ENCODE measurements at places on chromosomes 6 and 20.

DNA sequence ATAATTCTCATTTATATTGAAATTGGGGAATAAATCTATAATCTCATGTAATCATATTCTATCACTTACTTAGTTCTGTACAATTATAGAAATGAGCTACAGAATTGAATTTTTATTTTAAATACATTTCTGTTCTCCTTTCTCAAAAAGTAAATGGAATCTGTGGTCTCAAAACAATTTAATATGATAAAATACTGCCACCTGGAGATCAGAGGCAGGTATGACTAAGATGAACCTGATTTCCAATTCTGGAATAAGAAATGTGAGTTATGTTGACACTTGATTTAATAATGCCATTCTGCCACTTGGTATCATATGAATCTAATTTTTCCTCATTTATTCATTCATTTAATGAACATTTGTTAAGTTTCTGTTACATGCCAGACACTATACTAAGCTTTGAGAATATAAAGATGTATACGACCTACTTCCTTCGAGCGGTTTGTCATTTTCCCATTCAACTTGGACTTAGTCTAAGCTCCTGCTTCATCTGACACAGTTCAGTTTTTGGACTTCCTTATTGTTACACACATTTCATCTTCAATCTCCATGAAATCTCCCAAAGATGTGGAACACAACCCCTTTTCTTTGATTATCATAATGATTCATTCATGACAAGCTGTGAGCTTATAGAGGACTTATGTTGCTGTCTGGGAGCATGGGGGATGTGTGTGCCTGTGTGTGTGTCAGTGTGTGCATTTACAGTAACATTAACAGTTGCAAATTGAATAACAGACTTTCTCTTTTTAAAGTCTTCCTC is 7.5 kb upstream of the CCDC28A start:
- DNase-seq: no peak

DNA sequence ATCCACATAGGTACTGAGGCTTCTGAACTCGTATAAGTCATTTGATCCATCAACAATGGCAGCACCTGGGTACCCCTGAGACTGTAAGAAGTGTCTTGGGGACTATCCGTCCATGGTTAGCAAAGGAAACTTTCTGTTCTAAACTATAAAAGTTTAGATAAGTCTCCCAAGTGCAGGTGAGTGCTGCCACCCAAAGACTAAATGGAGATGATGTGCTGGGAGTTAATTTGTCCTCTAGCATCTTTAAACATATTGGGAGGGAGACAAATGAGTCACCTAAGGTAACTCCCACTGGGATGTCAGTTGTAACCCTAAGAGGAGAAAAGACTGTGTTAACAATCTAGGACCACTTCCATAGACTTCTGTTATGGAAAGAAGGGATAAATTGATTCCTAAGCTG is 6.2 kb downstream of the BEND6 start:
- DNase-seq: no peak

DNA sequence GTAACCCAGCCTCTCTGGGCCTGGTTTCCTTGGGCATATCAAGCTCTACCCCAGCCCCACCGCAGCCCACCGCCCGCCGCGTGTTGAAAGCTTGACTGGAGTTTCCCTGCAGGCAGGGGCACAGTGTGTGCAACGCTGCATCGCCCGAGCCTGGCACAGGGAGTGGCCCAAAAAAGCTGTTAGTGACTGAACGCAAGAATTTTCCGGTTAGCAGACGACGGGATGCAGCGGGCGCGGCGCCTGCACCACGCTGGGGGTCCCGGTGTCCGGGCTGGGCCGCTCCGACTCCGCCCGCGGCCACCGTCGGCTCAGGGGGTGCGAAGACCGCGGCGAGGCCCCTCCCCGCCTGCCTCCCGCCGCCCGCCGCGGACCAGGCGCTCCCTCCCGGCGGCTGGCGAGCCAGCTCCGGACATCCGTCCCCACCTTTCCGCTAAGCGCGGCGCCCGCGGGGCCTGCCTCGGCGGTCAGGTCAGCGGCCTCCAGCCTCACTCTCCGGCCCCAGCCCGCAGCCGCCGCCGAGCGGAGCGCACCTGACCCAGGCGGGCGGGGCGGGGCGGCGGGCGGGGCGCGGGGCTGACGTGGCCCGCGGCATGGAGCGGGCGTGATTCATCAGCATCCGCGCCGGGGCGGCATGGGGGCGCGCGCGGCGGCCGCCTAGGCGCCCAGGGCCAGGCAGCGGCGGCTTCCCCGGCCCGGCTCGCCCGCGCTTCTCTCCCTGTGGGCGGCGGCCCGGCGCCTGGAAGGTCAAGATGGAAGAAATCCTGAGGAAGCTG is at the start of gene ARFGEF3:
Gene ARFGEF3 (plus strand): TSS at position 602 of the 773 bp plus-strand sequence. CDS start 148 bp downstream, at position 750.
- DNase-seq: peak; percentile 16

DNA sequence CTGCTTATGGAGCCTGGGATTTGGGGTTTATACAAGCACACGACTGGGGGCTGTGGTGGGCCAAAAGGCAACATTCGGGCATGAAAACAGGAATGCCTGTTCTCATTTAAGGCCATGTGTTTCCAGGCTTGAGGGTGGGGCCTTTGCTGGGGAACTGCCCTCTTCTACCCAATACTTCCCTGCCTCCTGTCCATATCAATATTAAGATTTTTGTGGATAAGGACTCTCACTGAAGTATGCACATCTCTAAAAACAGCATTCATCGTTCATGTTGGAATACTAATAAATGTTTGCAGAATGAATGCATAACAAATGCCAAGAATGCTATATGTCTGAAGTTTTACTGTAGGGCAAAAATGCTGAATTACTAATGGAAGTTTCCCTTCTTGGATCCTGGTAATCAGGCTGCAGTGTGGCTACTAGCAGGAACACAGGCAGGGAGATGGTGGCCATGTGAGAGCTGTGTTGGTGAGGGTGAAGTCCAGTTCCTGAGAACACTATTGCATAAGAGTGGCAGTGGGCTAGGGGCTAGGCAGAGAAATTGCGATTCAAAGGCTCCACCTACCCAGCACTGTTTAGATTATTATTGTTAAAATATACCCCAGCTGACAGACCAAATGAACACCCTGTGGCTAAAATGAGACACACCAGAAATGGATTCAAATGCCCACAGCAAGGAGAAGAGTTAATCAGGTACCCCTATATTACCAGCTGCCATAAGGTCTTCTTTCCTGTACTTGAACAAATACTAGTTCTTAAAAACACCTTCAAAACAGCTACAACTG is 644.3 kb downstream of the EPM2A start:
- DNase-seq: no peak

DNA sequence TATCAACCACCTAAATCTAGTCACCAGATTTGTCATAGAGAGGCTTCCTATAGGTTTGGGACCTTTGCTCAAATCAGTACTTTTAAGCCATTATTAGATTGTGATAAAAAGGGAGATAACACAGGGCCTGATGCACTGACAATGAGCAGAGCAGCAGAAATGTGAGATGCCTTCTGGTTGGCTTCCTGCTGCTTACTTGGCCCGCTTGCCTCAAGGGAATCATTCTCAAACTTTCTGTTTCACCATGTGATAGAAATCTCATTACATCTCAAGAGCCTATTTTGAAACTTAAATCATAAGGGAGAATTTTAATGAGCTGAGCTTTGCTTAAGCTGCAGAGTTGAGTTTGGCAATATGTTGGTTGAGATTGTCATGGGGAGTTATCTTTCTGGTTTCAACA is 606.0 kb downstream of the DHX35 start:
- DNase-seq: no peak

GRCh38 chr6:117459204-117459944 is 23.1 kb upstream of the DCBLD1 start:
- no peak for DNase-seq

DNA sequence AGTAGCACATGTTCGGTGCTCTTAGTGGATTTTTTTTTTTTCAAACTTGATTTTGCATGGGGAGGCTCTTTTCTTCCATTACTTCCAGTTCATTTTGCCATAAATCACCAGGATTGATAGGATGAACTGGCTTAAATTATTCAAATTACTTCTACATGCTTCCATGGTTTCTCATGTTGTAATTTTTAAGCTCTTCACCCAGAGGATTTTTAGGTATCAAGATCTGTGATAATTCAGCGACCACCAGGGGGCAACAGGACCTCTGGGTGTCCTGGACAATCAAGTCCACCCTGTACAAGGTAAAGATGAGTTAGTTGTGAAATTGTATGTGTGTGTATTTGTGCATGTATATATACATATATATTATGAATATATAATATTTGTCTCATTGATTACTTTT is 4.2 kb upstream of the EPHA7 start:
- DNase-seq: peak; percentile 31

DNA sequence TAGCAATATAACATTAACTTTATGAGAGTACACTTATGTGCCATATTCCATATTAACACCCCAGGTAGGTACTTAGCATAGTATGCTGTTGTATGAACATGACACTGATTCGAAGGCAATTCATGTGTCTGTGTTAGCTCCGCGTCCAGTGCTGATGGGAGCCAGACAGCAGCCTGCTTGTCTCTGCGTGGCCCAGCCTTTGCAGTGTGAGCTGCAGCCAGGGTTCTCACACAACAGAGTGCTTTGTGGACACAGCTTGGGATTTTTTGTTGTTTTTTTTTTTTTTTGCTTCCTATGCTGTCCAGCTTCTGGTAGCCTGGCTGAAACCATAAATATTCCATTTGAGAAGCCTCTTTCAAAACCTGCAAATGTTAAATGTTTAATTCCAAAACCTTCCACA is 350.9 kb downstream of the SMOC2 start:
- DNase-seq: no peak

DNA sequence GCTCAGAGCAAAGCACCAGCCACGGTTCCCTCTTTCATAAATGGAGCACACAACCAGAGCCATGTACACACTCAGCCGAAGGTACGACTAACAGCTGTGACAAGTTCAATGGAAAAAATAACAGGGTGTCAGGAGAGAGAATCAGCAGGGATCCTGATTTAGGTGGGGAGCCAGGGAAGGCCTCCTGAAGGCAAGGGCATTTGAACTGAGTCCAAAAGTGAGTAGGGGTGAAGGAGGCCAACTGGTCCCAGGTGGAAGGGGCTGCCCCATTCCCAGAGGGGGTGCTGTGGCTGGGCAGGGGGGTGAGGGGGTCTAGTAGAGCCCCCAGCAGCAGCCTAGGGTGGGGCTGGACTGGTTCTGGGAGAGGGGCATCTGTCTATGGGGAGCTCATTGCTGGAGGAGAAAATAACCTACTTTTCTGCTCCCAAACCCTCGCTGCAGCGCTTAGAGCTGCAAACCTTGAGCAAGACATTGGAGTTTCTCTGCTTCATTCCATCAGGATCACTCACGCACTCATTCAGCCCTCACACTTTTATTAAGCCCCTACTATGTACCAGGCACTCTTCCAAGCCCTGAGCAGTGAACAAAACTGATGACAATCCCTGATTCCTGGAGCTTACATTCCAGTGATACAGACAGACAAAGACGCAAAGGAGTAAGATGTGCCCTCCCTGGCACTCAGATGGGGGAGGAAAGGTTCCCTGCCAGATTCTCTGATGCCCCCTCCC is 113.5 kb downstream of the TOX2 start:
- DNase-seq: no peak

DNA sequence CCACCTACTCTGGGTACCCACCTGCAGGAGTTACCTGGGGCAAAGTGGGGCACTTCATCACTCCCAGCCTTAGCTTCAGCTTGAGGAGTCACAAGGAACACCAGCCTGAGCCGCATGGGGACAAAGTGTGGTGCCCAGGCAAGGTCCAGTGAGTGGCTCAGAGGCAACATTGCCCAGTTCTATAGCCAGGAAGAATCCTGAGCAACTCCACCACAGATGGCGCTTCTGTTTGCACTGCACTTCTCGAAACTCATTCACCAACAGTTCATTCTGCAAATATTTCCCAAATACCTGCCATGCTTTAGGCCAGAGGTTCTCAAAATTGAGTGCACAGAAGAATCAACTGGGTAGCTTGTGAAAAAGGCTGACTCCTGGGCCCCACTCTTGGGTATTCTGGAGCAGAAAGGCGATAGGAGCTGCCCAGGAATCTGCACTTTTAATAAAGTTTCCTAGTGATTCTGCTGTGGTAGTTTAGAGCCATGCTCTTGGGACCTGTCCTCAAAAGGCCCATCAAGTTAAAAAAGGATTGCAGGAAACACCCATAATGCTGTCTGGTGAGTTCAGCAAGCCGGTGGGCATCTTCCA is 83.1 kb downstream of the VEGFA start:
- DNase-seq: no peak

GRCh38 chr20:14544688-14545087 is 207.3 kb upstream of the FLRT3 start:
- DNase-seq: no peak

DNA sequence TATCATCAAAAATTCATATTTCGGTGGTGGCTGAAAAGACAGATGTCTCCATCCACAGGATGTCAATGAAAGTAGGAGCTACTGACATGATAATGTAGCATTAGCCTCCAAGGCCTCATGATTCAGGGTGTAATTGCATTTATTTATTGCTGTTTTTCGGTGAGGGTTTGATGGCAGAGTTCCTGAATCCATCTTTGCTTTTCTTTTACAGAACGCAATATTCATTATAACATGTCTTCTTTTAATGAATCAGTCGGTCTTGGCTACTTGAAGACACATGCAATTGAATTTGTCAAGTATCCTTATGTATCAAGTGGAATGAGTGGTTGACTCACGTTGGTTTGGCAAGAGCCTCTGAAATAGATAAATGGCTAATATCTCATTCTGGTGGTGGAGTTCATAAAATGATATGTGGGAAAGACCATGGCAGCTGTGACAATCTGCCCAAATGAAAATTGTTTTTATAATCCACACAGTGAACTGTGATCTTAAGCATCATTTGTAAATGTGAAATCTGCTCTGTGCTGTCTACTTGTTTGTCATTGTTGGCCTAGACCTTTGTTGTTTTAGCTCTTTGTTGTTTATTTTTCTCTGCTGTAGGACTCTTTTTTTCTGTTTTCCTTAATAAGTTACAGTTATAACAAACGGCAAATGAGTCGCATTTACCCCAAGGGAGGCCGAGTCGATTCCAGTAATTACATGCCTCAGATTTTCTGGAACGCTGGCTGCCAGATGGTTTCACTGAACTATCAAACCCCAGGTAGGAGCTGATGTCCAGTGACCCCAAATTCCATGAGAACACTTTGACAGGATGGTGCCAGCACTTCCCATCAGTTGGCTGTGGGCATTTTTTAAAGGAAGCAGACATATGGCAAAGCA is 105.7 kb upstream of the LAMP5 start:
- DNase-seq: no peak

DNA sequence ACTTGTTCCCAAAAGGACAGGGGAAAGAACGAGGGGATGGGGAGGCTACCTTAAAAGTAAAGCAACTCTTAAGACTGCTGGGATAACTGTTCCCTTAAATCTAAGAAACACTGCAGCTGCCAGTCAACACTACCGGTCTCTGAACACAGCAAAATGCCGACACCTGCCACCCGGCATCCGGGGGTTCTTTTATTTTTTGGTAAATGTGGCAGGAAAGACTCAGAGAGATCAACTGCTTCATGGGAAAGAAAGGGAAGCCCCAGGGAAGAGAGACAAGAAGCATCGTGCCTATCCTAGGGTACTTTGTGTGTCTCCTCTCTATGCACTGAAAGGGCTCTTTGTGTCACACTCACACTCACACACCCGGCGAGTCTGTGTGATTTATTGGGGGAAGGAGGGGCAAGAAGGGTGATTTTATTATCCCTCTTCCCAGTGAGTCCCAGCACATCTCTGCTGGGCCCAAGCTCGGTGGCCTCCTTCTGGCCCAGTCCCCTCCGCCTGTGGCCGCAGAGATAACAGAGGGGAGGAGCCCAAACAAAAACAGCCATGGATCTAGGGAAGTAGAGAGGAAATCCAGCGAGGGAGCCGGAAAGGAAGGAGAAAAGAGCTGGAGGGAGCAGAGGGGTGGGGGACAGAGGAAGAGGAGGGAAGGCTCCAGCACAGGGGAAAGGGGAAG is 1.4 kb downstream of the FYN start:
- peak; percentile 71 for DNase-seq

Measured in right lung (tissue), 10 donors.